ENCODE measurements at places on chromosomes 1 and 21.

GRCh38 chr1:97207868-97208267 is 486.3 kb downstream of the PTBP2 start:
- DNase-seq = no peak

DNA sequence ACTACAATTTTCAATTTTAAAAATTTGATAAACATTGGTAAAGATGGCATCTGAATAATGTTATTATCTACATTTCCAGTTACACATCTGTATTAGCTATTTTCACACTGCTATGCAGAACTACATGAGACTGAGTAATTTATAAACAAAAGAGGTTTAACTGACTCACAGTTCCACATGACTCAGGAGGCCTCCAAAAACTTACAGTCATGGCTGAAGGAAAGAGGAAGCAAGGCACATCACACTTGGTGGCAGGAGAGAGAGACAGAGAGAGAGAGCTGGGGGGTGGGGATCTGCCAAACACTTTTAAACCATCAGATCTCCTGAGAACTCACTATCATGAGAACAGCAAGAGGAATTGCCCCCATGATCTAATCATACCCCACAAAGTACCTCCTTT is 850.0 kb downstream of the LTN1 start:
- DNase-seq = no peak

- DNase-seq = no peak
Measured at GRCh38 chr1:243844186-243844585, 5.9 kb downstream of the AKT3 start.

DNA sequence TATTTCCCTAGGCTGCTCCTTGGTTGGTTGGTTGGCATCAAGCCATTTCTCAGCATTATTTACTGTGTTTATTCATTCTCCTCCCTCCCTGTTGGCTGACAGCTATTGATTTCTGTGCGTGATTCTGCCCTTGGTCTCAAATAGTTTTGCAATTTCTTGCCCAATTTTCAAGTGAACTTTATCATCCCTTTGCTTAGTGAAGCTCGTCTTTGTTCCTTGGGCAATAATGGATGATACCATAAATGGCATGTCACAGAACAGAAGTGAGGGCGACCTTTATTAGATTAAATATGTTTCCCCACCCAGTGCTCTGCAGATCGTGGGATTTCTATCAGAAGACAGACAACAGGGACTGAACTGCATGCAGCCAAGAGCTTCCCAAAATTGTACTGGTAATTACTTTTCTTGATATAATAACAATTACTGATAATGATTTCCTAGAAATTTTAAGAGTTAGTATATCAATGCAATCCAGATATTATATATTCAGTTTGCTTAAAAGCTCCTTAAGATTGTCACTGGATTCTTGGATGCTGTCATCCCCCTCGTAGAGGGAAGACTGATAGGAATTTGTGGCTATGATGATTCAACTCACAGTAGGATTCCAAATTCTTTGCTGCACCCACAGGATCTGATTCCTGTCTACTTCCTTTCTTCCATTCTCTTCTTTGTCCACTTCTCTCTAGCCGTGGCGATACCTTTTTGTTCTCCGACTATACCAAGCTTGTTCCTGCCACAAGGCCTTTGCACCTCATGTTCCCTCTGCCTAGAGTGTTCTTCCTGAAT is 122.1 kb upstream of the KAZN start:
- no peak for DNase-seq

GRCh38 chr1:201946224-201946908 is at the start of gene LMOD1:
LMOD1 (minus strand) TSS chr1:201946548; CDS start chr1:201946340, 208 bp downstream.
- peak; percentile 88 for DNase-seq

DNA sequence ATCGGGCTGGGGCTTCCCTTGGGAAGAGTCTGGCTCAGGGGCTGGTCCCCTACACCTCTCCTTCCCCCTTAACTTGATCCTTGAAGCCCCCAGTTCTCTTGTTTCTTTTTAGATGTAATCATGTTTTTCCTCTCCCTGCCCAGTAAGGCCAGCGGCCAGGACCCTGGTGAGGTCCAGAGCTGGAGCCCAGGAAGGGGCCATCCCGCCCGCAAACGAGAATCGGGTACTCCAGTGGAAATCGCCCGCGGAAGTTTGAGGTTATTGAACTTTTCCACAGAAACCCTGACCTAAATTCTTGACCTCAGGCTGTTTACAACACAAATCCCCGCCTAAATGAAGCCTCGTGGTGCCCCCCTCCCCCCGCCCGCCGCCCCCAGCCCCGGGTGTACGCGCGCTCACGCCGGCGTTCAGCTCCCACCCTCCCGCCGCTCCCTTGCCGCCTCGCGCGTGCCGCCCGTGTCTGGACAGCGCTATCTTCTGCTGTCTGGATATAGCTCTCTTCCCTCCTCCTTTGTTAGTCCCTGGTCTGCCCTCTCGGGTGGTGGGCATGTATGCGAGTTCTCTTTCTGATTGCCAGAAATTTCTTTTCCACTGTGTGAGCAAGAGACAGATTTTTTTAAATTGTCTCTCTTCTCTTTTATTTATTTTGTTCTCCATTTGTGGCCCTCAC is 165.9 kb upstream of the CACNA1E start:
- no peak for DNase-seq

DNA sequence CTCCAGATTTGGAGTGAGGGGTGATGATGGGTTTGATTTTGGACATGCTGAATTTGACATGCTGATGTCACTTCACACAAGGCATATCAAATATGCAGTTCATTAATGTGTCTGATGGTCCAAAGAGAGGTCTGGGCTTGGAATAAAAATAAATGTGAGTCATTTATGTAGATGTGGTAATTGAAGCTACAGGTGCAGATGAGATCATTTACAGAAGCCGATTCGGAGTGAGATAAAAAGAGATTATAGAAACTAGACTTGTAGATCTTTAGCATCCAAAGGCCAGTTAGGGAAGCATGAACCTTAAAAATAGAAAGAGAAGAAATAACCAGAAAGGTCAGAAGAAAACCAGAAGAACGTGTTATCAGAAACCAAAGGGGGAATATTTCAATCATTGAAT is 350.9 kb upstream of the ZP4 start:
- DNase-seq = no peak

DNA sequence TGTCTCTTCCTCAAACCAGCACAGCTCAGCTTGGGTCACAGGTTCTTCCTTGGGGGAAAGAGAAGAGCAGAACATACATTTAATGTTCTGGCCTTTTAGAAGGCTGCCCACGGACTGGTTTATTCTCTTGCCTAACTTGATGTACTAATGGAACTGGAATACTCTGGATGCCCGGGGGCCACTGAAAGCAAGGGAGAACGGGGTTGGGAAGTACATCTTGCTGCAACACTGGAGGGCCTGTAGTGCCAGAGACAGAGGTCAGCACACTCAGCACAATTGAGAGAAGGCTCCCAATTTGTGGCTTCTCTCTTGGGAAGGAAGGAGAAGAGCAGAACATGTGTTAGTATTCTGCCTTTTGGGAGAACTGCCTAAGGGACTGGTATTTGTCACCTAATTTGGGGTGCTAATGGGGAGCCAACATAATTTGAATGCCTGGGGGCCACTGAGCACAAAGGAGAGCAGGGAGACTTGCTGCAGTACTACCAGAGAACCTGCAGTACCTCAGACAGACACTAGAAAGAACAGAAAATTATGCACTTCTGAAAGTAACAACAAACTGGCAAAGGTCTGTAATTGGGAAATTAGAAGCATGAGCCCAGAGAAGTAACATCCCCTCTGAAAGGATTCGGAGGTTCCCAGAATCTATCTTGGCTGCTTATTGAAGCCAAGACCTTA is 14.1 kb downstream of the ZNF691 start:
- no peak for DNase-seq

DNA sequence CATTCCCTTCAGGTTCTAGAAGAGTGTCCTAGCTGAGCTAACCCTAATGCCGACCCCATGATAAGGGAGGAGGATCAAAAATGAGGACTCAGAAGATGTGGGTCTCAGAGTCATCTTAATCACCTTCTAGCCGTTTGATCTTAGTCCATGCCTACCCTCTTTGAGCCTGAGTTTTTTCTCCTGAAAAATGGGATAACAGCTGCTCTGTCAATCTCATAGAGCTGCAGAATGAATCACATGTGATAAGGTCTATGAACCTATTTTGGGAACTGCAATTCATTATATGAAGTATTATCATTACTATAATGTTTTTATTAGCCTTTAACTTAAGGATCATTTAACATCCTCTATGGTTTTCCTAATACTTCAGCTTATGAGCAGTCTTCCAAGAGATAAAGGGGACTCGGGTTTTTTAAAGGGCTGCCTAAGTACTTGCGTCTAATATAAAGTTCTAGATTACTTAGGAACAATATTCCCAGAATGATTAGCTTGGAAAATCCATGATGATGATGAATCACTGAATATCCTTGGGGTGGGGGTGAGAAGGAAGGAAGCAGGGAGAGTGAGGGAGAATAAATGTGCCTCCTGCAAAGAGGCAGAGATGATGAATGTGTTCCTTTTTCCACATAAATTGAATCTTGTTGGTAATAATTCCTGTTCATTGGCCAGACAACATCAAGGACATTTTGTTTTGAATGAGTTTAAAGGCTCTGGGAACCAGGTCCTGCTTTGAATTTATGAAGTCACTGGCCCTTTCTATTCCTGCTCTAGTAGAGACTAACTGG is 66.8 kb downstream of the COLGALT2 start:
- DNase-seq = no peak

DNA sequence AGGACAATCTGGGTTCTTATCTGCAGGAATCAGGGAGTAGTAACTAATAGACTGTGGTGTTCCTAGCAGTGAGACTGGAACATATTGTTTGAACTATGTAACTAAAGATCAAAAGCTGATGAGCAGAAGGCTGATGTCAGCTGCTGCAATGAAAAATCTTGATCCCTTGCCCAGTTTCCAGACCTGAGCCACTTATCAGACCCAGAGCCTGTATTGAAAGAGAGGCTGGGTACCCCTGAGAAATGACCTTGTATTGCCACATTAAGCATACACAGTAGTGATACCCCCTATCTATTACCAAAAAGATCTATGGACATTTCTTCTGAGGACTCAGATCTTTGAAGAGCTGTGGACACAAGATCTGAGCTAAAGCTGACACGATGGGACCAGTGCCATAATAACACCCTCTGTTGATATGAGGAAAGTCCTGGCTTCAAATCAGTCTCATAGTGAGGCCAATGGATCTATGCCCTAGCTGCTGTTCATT is 178.0 kb upstream of the GALNT2 start:
- no peak for DNase-seq

- no peak for DNase-seq
Measured at GRCh38 chr1:192530254-192530653, 45.3 kb upstream of the RGS1 start.

DNA sequence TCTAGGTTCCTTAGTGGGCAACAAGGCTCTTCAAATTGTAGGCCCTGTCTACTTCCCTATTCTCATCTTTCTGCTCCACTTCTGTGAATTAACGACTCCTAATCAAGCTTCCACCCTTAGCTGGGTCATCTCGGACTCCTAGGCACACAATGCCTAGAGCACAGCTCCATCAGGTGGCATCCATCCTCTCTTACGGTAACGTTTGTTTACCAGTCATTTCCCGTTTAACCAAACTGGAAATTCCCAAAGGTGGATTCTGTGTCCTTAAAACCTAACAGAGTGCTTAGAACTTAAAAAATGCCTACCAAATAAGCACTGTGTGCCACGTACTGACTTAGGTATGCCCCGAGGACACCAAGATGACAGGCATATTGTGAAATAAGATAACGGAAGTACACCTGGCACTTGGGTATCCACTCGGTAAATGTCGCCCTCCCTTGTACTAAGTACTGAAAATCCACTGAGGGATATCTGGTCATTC is 1.5 kb downstream of the PARP1 start:
- DNase-seq = no peak

- DNase-seq = no peak
Measured at GRCh38 chr1:55140137-55140536, 75.0 kb downstream of the USP24 start.

DNA sequence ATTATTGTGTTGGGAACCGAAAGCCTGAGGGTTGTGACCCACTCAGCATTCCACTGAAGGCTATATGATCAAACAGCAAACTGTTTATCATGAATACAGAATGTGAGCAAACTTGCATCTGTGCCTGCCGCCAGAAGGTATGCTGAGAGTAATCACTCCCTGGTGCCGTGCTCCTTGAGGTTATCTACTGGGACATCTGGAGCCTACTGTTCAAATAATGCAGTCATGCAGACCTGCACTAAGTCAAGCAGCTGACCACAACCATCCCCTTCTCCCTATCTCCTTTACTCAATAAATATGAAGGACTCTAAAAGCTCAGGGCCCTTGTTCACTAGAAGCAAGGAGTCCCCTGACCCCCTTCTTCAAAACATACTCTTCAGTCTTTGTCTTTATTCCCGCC is 13.5 kb downstream of the GSTM5 start:
- no peak for DNase-seq

GRCh38 chr21:33299181-33299752 is 25.5 kb upstream of the IFNAR1 start:
- no peak for DNase-seq

GRCh38 chr21:45386728-45387371 is 18.1 kb upstream of the COL18A1 start:
- DNase-seq = no peak

DNA sequence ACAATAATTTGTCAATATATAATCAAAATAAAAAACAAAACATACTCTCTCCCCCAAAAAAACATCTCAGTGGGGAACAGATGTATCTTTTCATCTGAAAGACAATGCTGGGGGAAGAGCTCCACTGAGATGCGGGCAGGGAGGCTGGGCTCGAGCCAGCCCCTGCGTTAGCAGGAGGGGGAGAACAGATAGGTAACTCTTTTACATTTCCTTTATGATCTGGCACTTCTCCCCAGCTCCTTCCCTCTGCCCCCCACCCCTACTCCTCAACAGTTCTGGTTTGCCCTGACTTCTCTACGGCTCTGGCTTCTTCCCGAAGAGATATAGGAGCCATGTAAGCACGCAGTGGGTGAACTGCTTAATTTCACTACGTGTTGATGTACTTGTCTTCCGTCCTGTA is 12.4 kb downstream of the LEPR start:
- no peak for DNase-seq

- DNase-seq = no peak
Measured at GRCh38 chr21:18244671-18245463, at the start of gene CHODL. CHODL (plus strand) TSS chr21:18244833; CDS start chr21:18245224, 391 bp downstream.

- no peak for DNase-seq
Measured at GRCh38 chr1:60066001-60066400, 7.6 kb downstream of the C1orf87 start.

- DNase-seq = no peak
Measured at GRCh38 chr1:223759273-223759672, 46.9 kb downstream of the CAPN2 start.

GRCh38 chr1:43007377-43008114 is 48.9 kb upstream of the SLC2A1 start:
- no peak for DNase-seq

DNA sequence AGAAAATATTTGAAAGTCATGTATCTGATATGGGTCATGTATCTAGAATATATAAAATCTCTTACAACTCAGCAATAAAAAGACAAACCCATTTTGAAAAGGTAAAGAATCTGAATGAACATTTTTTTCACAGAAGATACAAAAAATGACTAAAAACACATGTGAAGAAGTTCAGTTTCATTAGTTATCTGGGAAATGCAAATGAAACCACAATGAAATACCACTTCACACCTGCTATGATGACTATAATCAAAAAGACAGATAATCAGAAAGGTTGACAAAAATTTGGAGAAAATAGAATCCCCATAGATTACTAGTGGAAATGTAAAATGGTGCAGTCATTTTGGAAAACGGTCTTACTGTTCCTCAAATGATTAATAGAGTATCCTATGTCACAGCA is 631.0 kb downstream of the MRPL39 start:
- no peak for DNase-seq

- no peak for DNase-seq
Measured at GRCh38 chr21:31780944-31781343, 49.0 kb upstream of the SCAF4 start.

Measured in right renal pelvis (tissue), 4 donors.